ENCODE measurements at places on chromosomes 2 and 18.

GRCh38 chr2:239179851-239180371 lies 220.9 kb downstream of the HDAC4 start:
- DNase-seq, result no peak

DNA sequence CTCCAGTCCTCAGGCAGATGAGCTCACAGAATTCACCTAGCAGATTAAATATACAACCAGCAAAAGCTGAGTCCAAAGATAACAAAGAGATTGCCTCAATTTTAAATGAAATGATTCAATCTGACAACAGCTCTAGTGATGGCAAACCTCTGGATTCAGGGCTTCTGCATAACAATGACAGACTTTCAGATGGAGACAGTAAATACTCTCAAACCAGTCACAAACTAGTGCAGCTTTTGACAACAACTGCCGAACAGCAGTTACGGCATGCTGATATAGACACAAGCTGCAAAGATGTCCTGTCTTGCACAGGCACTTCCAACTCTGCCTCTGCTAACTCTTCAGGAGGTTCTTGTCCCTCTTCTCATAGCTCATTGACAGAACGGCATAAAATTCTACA lies 86.0 kb downstream of the PTRHD1 start:
- DNase-seq, result no peak

DNA sequence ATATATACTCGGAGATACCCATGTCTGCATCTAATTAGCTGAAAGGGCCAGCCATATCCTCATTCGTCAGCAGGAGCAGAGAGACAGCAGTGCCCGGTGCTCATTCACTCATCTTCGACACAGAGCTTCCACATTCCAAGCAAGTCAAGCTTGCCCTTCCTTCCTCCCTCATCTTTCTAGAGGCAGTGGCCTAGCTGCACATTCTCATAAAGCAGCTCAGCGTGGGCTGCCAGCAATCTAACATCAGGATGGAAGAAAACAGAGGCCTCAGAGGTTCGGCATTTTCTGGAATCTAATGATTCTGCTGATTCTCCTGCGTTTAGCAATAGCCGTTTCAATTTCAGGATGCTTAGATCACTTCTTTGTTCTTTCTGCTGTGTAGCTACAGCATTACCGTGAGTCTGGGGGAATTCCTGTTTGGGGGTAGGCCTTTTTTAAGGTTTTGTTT lies 68.8 kb downstream of the CLHC1 start:
- no peak for DNase-seq

DNA sequence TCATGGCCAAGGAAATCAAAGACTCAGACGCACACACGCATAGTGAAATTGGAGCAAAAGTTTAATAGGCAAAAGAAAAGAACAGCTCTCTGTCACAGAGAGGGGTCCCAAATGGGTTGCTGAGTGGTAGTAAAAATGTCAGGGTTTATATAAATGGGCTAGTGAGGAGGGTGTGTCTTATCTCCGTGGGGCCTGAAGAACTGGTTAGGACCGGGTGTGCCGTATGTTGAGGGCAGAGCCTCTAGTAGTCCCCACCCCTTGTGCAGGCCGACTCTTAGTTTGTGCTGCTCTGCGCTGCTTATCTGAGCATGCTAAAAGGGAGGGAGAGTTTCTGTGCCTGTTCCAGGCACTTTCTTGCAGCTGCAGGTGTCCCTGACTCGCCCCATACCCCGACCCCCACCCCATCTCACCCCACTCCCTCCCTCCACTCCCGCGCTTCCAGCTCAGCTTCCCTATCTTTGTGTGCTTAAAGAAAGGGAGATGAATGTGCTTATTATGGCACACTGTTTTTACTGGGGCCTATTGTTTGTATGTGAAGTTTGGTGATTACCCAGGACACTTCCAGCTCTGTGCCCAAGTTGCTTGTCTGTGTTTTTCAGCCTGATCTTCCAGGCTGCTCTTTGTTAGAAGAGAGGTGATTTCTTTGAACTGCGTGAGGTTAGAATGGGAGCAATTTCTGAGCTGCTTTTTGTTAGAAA lies 167.4 kb downstream of the SPAG16 start:
- DNase-seq, result no peak

- DNase-seq, result no peak
Measured at GRCh38 chr18:22503803-22504202, 86.1 kb upstream of the CTAGE1 start.

- DNase-seq, result no peak
Measured at GRCh38 chr2:197883354-197884032, 79.1 kb downstream of the PLCL1 start.

DNA sequence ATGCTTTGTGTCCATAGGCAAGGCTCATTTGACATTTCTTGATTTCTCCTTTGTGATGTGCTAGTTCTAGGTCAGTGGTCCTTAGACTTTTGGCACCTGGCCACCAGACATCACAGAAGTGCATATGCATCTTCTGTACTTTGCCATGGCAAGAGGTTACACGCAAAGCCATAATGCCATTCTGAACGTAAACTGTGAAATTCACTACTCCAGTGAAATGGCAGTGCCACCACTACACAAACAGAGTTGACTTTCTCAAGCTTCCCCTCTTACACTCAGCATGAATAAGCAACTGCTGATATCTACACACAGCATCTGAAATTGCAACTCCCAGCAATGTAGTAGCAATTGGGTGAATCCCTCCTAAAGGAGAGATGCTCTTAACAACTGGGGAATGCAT lies 729.3 kb downstream of the DPP10 start:
- DNase-seq, result no peak

DNA sequence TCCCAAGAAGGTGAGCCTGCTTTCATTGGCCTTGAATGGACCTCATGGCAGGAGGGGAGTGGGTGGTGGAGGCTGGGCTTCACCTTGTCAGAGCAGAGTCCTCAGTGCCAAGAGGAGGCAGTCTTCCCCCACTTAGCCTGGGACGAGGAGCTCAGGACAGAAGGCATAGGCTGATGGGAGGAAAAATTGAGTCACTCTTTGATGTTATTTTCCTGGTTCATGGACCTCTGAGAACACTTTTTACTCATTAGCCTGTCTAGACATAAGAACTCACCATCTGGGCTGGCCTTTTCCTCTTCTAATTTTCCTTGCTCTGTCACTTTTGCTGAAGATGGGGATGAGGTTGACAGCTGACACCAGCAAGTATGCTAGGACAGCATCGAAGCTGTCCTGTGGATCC lies 225.7 kb upstream of the TNP1 start:
- no peak for DNase-seq

GRCh38 chr2:176009445-176009844 lies 7.4 kb upstream of the LNPK start:
- DNase-seq, result no peak

GRCh38 chr2:57891086-57891712 lies 155.4 kb upstream of the VRK2 start:
- DNase-seq, result no peak

GRCh38 chr2:36708041-36708741 lies 11.7 kb downstream of the VIT start:
- DNase-seq, result no peak
